Anterior cingulate cortex (tissue), 58 donors: ENCODE measurements at places on chromosomes 12 and 14.

- DNase-seq: no peak
Measured at GRCh38 chr12:108231909-108232434, 102.9 kb downstream of the WSCD2 start.

DNA sequence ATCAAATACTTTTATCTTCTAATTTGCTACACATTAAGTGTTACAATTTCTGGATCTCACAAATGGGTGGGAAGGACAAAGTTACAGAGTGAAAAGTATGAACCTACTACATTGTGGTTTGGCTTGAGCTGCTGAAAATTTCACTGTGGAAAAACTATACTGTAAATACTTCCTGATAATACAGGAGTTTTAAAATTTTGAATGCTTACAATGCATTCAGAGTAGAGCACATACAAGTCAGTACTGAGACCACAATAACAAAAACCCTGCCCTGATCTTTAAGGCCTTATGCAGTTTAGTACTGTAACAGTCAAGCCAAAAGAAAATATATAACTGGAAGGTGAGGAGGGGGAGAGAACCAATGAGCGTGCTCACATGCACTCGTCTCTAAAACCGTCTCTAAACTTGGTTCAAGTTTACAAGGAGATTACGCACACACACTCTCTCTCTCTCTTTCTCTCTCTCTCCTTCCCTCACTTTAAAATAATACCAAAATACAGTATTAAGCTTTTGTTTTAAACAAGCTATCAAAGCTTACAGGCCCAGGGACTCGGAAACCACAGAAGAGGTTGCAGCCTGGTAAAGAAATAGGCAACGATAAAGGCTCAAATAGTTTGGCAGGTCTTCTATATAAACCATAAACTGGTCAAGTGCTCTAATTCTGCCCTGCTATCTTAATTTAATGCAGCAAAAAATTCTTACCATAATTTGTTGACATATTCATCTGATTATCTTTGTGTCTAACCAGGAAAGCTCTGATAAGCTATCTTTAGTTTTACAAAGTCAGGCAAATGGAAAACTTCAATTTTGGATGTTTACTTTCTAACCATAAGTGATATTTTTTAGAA lies 58.0 kb downstream of the ATF7 start:
- DNase-seq: no peak

GRCh38 chr12:33589576-33590114 lies 150.0 kb upstream of the SYT10 start:
- DNase-seq: no peak

GRCh38 chr14:29016050-29016900 lies 249.7 kb downstream of the FOXG1 start:
- no peak for DNase-seq

- no peak for DNase-seq
Measured at GRCh38 chr12:120343692-120344091, 16.1 kb upstream of the PLA2G1B start.

- DNase-seq: no peak
Measured at GRCh38 chr14:100362311-100362927, 39.3 kb downstream of the SLC25A47 start.

GRCh38 chr12:46970636-46971035 lies 108.8 kb upstream of the PCED1B start:
- no peak for DNase-seq

- DNase-seq: no peak
Measured at GRCh38 chr12:9343731-9344130, 135.5 kb upstream of the PZP start.

GRCh38 chr14:94702629-94703028 lies 67.3 kb downstream of the GSC start:
- no peak for DNase-seq

- peak; percentile 34 for DNase-seq
Measured at GRCh38 chr14:88793259-88793625, 489 bp upstream of the EML5 start.
